ENCODE measurements at places on chromosomes 12 and 14. TPM values are rescaled to one million over a fixed set of nuclear protein-coding genes. Genes with fewer than 3 reads are reported as not detected.
A peak's percentile ranks its signal among the peaks of the same experiment; 100 is the strongest.

DNA sequence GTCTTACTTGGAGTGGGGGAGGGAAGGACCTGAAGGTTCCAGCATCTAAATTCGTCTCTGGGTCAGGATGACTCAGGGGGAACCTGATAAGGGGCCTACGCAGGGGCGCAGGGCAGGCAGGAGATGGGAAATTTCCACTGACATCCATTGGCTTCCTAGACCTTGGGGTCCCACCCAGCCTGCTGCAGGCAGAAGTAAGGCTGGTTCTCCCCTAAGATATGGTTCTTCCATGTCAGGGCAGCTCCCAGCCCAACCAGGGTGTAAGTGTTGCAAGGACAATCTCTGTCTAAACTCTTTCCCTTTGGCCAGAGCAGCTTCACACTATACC, 2.1 kb upstream of the NDRG2 start:
- DNase-seq: peak; percentile 25

- peak; percentile 64 for DNase-seq
Observed at GRCh38 chr12:89353823-89354611, 1.7 kb upstream of the DUSP6 start.

GRCh38 chr12:2268471-2269286, 215.9 kb downstream of the CACNA1C start:
- peak; percentile 60 for DNase-seq

GRCh38 chr12:8606890-8607289, 5.8 kb downstream of the AICDA start:
- DNase-seq: no peak

GRCh38 chr12:68612202-68612601, 1.5 kb downstream of the RAP1B start:
- peak; percentile 71 for DNase-seq

- DNase-seq: no peak
Observed at GRCh38 chr12:90858252-90858651, 96.7 kb downstream of the CCER1 start.

Gene PNMA1
- total RNA-seq: 29.6 TPM

DNA sequence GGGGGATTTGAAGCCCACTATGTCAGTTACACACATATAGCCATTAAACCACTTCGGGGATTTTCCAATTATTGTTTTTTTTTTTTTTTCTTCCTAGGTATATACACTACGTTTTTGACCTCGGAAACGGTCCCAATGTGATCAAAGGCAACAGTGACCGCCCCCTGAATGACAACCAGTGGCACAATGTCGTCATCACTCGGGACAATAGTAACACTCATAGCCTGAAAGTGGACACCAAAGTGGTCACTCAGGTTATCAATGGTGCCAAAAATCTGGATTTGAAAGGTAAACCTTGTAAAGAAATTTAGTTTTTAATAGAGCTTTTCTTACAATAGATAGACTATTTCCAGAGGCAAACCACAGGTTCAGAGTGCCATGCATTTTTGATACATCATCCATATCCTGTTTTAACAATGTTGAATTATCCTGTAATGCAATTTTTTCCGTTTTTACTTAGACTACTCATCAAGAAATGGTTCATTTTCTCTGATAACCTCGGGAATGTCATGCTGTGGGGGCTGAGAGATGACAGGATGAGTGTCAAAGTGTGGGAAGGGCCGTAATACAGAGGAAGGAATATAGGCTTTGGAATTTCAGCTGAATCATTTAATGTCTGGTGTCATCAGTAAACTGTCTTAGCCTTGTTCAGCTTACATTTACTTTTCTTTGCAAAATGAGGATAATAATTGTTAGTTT, 797.1 kb downstream of the NRXN3 start:
- no peak for DNase-seq
